ENCODE measurements at places on chromosomes 2 and 18. TPM values are rescaled to one million over a fixed set of nuclear protein-coding genes. Genes with fewer than 3 reads are reported as not detected.

GRCh38 chr2:226440127-226440918, 359.3 kb downstream of the IRS1 start:
- DNase-seq = no peak

DNA sequence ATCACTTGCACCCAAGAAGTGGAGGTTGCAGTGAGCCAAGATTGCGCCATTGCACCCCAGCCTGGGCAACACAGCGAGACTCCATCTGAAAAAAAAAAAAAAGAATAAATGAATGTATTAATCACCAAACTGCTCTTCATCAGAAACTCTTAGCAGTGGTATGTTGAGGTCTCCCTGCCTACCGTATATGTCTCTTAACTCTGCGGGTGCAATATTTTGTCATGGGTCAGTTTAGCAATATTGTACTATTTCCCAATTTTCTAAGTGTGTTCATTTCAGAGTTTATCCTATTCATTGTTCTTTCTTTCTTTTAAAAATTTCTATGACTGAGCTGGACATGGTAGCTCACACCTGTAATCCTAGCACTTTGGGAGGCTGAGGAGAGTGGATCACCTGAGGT, 37.9 kb upstream of the MAP4K3 start:
- no peak for DNase-seq

- DNase-seq = no peak
Measured at GRCh38 chr2:238573065-238573778, 146.5 kb downstream of the ASB1 start.

DNA sequence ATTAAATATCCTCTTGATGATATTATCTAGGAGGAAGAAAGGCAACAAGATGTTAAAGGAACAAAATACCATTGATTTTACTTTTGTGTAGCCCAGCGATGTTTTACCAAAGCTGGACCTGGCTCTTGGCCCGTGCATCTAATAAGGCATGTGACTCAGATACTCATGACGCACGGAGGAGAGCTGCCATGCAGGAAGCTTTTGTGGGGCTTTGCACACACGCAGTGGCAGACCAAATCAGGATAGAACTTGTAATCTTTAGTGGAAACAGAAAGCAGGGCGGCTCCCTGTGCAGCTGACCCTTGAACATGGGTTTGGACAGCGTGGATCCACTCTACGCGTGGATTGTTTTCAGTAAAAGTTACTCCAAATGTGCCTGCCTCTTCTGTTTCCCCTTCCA, 190.0 kb downstream of the NAPG start:
- no peak for DNase-seq

DNA sequence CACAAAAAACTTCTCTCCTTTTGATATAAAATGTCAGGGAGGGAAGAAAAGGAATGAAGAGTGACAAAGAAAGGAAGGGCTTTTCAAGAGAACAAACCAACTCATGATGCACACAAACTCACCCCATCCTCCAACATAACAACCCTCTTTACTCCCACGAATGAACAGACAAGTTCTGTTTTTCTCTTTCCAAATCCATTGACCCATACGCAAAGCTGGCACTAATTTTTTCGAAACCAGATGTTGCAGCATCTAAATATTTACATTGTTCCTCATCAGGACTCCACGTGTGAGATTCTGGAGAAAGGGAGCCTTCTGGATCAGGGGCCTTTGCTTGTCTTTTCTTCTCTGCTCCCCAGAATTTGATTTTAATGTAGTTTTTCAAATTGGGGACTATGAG, 143.3 kb upstream of the BCL2L11 start:
- DNase-seq = no peak

The NAT8 gene
- total RNA-seq = not detected

The FBXO15 gene
- 0.57 TPM for total RNA-seq

The CRACDL gene
- 4.9 TPM for total RNA-seq

Data from right cardiac atrium (tissue), 5 donors.